Kasumi-1 (cell line): ENCODE measurements at places on chromosomes 11 and 22.

GRCh38 chr11:71255323-71255722 lies 2.9 kb upstream of the SHANK2 start:
- DNase-seq: no peak

DNA sequence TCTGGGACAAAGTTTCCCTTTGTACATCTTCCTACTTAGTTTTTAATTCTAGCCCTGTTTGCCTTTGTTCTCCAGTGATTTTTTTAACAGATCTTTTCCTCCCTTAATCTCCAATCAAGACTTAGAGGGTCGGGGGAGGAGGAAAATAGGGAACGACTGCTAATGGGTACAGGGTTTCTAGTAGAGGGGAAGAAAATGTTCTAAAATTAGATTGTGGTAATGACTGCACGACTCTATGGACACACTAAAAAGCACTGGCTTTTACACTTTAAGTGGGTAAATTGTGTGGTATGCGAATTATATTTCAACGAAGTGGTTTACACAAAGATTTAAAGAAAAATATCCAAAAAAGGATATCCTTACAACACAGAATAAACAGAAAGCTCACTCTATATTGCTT lies 110.0 kb upstream of the SPON1 start:
- DNase-seq: no peak

GRCh38 chr11:60500276-60500910 lies 7.8 kb downstream of the MS4A12 start:
- no peak for DNase-seq

GRCh38 chr11:2913019-2913431 lies 16.2 kb downstream of the PHLDA2 start:
- no peak for DNase-seq

DNA sequence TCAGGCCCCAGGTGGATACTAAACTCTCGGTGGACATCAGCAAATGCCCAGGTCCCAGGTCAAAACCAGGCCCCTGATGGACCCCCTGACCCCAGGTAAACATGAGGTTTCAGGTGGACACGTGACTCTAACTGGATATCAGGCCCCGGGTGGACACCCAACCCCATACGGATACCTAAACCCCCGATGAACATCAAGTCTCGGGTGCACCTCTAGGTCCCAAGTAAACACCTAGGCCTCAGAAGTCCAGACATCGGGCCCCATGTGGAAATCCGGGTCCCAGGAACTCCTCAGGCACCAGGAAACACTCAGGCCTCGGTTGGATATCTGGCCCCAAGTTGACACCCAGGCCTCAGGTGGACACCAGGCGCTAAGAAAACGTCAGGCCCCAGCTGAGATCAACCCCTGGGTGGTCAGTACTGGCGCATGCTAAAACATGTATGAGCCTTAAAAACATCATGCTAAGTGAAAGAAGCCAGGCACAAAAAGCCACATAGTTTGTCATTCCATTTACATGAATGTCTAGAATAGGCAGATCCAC lies 54.4 kb upstream of the SEPTIN5 start:
- no peak for DNase-seq

DNA sequence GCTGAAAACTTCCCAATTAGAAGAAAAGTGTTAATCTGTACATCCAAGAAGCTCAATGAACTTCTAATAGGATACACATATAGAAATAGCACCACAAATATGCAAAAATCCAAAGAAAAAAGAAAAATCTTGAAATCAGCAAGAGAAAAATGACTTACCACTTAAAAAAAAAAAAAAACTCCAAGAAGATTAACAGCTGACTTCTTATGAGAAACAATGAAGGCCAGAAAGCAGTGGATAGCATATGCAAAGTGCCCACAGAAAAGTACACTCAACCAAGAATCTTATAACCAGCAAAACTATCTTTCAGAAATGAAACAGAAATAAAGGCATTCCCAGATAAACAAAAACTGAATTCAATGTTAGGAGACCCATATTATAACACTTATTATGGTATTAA lies 29.9 kb upstream of the OR5B12 start:
- DNase-seq: no peak

DNA sequence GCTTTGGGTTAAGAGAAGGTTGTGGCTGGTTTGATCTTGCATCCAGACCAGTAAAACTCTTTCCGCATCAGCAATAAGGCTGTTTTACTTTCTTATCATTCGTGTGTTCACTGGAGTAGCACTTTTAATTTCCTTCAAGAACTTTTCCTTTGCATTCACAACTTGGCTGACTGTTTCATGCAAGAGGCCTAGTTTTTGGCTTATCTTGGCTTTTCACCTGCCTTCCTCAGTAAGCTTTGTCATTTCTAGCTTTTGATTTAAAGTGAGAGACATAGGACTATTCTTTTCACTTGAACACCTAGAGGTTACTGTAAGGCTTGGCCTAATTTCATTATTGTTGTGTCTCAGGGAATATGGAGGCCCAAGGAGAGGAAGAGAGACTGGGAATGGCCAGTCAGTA lies 144.5 kb downstream of the UVRAG start:
- DNase-seq: no peak

- DNase-seq: no peak
Observed at GRCh38 chr22:39907047-39907446, 6.2 kb downstream of the GRAP2 start.

GRCh38 chr22:44369293-44369661 lies 56.5 kb upstream of the SHISAL1 start:
- no peak for DNase-seq

GRCh38 chr22:42310291-42311015 lies 40.0 kb upstream of the TCF20 start:
- no peak for DNase-seq

- no peak for DNase-seq
Observed at GRCh38 chr11:110152199-110152598, 59.0 kb downstream of the ZC3H12C start.

- no peak for DNase-seq
Observed at GRCh38 chr11:107457205-107457557, 444 bp downstream of the CWF19L2 start.

GRCh38 chr11:47881145-47881544 lies 33.0 kb upstream of the NUP160 start:
- no peak for DNase-seq

DNA sequence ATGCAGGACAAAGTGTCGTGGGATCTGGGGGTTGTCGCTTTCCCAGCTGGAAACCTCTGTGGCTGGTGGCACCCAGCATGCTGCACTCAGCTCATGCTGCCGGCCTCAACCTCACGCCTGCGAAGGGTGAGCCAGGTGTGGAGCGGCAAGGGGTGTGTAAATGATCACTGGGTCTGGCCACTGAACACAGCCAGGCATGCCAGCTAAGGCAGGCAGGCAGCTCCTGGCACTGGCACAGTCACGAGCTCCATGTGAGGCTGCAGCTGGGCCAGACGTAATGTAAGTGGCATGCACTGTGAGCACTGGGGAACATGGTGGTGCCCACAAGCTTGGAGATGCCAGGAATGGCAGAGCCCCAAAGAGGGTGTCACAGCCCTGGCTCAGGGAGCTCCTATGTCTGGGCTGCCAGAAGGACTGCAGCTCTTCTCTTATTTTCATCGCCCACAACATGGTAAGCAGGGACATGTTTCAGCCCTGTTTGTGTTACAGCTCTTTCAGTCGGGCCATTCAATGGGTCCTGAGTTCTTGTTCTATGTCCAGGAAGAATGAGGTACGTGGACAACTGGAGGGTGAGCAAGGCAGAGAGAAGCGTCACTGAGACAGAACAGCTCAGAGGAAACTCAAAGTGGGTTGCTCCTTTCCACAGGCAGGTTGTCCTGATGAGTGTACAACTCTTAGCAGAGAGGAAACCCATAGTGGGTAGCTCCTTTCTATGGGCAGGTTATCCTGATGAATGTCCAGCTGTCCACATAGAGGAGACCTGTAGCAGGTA lies 403.8 kb downstream of the CNTN5 start:
- DNase-seq: no peak

- DNase-seq: no peak
Observed at GRCh38 chr11:46710821-46711269, 8.2 kb upstream of the F2 start.

DNA sequence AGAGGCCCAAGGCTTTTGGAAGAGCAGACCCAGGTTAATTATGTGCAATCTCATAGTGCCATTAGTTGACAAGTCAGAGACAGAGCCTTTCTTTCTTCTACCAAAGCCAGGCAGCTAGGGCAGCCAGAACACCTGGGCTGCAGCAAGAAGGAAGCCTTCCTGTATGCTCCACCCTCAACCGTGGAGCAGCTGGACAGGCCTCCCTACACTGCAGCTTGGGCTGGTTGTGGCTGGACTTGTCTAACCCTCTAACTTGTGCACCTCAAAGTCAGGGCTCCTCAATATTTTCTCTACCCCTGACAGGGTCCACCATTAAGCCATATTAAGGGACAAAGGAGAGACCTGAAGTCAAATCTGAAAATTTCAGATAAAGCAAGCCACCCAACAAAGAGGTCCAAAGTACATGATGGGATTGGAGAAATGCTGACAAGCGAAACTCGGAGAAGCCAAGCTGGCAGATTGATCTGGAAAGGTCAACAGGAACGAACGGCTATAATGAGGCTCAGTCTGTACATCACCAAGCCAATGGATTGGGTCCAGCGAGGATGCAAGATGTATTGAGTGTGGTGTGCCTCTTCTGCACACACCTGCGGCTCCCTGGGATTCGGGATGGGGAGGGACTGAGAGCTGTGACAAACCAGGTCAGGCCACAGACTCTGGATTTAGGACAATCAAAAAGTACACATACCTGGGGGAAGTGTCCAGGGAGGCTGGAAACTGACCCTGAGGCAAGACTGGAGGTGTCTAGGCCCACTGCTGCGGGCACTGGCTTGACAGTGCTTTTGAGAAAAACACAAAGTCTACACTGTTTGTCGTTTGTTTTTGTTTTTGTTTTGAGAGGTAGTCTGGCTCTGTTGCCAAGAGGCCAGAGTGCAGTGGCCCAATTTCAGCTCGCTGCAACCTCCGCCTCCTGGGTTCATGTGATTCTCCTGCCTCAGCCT lies 11.7 kb upstream of the SLC43A3 start:
- no peak for DNase-seq

- DNase-seq: no peak
Observed at GRCh38 chr11:78551066-78551465, 23.6 kb downstream of the NARS2 start.

DNA sequence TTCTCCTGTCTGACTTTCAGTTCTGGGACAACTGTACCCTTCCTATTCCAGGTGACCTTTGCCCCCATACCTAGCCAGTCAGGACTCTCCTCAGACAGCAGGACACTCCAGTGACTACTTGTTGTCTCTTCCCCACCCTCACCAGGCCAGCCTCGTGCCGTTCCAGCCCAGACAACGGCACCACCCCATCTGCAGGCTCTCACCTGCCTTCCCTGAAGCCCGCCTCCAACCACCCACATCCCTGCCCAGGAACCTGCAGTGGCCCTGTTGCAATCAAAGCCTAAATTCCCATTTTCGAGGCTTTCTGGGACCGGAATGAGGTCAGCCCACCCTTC lies 3.7 kb downstream of the IL2RB start:
- no peak for DNase-seq

GRCh38 chr11:63019506-63019905 lies 3.9 kb upstream of the SLC22A8 start:
- DNase-seq: no peak

- no peak for DNase-seq
Observed at GRCh38 chr22:40212121-40212520, 34.4 kb downstream of the TNRC6B start.

DNA sequence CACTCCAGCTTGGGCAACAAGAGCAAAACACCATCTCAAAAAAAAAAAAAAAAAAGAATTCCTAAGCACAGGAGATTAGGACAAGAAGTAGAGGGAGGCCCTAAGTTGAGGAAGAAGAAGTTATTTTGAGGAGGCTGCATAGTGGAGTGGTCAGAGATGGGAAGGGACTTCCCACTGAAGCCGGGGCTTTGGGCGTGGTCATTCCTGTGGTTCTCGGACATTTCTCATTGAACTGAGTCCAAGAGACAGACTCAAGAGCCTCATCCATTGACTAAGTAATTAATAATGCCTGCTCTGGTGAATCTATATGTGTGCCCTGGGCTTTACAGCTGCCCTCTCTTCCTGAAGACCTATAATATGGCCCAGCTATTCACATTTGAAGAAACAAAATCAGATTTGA lies 53.2 kb upstream of the FTH1 start:
- DNase-seq: no peak

DNA sequence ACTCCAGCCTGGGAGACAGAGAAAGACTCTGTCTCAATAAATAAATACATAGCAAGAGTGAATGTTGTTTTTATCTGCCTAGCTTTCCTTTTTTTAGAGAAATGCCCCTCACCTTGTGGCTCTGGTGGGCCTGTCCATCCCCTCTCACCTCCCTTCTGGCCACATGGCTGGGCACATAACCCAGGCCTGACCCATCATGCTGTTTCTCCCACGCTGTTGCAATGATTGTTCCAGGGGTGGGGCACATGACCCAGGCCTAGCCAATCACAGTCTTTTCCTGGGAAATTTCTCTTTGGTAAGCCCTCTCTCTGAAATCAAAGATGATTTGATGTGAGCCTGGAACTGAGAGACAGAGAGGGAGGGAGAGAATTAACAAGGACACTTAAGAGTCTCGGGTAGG lies 5.5 kb upstream of the CYTH4 start:
- DNase-seq: no peak

GRCh38 chr11:61353131-61354067 lies 8.3 kb downstream of the CYB561A3 start:
- no peak for DNase-seq

DNA sequence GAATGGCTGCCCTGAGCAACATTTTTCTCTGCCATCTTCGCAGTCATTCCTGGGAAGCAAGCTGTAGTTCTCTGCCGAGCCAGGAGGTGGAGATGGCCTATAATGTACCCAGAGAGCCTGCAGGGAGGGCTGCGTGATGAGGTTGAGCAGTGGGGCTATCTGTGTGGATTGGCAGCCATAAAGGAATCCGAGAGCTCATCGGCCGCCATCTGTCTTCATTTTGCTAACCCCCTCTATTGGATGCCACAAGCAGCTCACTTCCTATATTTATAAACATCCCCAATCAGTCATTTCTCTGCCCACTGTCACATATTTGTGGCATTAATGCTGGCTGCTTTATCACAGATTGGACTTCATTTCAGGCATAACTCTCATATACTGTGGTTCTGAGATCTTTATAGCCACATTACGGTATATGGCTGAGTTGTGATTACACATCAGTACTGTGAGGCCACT lies 209.5 kb downstream of the NTM start:
- DNase-seq: no peak

DNA sequence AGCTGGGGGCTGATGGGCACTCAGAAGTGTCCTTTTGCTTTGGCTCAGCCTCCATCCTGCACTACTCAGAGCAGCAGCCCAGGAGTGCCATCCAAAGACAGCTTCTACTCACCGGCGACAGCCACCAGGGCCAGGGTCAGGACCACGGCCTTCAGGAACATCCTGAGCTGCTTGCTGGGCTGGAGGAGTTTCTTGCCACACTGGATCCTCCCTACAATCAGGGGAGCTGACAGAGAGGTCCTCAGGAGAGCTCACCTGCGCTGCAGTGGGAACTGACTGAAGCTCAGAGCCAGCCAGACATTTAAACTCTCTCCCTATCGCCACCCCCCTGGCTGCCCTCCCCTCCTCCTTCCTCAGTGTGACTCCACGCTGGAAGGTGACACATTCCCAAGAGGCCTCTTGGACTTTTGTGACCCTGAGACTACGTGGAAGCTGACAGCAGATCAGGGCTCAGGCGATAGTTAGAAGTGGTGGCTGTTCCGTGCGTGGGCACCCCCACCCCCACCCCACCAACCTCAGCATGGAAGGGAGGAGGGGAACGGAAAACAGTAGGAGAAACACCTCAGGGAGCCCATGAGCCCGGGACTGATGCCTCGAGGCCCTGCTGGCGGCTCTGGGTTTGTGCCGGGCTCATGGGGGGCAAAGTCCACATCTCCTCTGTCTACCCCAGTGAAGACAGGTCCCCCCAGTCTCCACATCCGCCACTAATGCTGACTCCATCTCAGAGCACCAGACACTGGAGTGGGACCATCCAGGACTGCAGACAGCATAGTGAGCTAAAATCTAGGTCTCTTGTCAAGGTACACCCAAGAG lies at the start of gene APOA4:
Gene APOA4 (minus strand): TSS at position 274 of the 813 bp plus-strand sequence. CDS start 113 bp downstream, at position 161.
- DNase-seq: no peak
